Cortex of kidney (tissue), 1 donor: ENCODE measurements at places on chromosomes 1 and 21.

GRCh38 chr1:151371370-151372057, 991 bp downstream of the SELENBP1 start:
- no peak for DNase-seq

DNA sequence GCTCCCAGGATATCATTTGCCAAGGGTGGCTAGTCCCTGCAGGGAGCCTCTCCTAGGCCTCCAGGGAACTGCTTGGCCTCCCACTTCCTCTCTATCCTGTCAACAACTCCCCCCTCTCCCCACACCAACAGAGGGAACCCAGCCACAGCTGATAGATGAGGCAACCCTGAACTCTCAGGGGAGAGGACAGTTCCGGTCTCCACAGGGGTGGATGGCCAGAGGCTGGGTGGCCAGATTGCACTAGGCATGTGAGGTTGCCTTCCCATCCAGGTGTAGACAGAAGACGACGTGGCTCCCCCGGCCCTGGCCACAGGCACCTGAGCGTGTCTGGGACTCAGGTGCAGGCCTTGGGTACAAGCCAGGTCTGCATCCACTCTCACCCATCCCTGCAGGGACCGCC, 53.3 kb downstream of the TOR1AIP2 start:
- no peak for DNase-seq

DNA sequence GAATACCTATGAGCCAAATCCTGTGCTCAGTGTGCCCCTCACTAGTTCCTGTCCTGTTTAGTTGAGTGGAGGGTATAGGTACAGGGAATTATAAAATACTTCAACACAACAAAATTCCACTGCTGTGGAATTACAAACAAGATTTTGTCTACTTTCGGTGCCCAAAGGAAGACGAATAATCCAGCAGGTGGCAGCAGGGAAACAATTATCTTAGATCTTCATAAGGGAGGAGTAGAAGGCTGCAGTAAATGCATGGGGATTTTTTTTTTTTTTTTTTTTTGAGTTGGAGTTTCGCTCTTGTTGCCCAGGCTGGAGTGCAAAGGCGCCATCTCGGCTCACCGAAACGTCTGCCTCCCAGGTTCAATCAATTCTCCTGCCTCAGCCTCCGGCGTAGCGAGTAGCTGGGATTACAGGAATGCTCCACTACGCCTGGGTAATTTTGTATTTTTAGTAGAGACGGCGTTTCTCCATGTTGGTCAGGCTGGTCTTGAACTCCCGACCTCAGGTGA, 2.0 kb upstream of the PIP5K1A start:
- no peak for DNase-seq

GRCh38 chr21:45087022-45087823, 12.8 kb downstream of the ADARB1 start:
- no peak for DNase-seq

- DNase-seq = no peak
These were observed 35.5 kb downstream of the LRIF1 start for GRCh38 chr1:110928191-110928590.
